ENCODE measurements at places on chromosomes 7 and 10.

GRCh38 chr7:125406111-125406510, 476.5 kb upstream of the POT1 start:
- DNase-seq: no peak

GRCh38 chr10:114706458-114707055, 48.5 kb upstream of the ABLIM1 start:
- no peak for DNase-seq

- DNase-seq: no peak
These were observed 38.7 kb upstream of the KIAA1217 start for GRCh38 chr10:24170199-24170598.

- no peak for DNase-seq
These were observed 75.5 kb downstream of the ZNF777 start for GRCh38 chr7:149385195-149385950.

DNA sequence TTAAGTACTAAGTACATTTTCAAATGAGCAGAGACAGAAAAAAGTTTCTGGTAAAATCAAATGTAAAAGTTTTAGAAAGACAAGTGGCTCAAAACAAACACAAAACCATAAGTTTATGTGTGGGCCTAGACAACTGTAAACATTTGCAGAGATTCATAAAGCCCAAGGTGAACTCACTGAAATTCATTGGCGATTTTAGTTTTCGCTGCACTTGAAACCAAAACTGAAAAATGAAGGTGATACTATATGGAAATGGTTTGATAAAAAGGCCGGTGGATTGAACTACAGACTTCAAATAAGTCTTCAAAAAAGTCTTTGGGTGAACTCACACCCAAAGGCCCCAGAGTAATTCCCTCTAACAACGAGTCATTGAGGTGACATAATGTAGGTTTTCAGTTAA, 1184.9 kb upstream of the C7orf33 start:
- no peak for DNase-seq

DNA sequence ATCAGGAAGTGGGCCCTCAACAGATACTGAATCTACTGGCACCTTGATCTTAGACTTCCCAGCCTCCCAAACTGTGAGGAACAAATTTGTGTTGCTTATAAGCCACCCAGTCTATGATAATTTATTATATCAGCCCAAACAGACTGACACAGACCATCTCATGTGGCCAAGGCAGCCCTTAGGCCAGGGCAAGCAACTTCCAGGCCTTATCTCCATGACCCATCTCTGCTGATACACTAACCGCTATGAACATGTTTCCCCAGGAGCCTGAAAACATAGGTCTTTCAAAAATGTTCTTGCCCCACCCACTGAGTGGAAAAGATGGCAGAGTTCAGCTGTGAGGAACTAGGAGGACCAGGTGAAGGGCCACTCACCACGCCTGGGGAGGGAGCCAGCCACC, 3.2 kb upstream of the BLOC1S2 start:
- DNase-seq: no peak

DNA sequence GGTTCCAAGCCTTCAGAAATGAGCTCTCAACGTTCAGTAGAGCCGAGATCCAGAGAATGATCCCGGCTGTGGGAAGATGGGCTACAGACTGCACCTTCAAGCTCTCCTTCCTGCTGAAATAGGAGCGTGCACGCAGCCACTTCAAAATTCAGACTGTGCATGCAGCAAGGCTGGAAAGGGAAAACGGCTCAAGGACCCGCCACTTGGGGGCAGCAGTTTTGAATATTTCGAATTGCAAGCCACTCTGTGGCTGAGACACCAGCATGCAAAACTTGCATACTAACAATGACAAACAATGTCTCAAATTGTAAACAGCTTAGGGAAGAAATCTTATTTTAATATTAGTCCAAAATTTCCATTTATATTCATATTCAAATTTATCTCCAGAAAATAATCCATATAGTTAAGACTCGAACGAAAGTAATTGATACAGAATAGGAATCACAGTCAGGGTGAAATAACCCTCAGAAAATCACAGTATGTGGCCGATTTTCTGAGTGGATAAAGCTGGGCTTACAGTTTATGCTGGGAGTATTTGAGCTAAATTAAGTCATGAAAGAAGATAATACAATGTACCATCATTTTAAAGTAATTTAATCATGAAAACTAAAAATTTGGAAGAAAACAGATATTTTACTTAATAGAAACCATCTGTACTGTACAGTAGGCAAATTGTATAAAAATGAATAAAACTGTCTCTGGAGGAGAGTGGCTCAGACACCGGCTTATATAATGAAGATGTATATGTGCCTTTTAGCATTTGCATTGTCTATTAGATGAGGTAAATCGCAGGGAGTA, 137.9 kb upstream of the MKI67 start:
- DNase-seq: peak; percentile 52

- no peak for DNase-seq
These were observed 193.0 kb downstream of the PCDH15 start for GRCh38 chr10:54607983-54608382.

GRCh38 chr7:155308330-155309020, 10.8 kb downstream of the INSIG1 start:
- DNase-seq: no peak

GRCh38 chr10:44398271-44398670, 13.4 kb upstream of the CXCL12 start:
- DNase-seq: no peak

DNA sequence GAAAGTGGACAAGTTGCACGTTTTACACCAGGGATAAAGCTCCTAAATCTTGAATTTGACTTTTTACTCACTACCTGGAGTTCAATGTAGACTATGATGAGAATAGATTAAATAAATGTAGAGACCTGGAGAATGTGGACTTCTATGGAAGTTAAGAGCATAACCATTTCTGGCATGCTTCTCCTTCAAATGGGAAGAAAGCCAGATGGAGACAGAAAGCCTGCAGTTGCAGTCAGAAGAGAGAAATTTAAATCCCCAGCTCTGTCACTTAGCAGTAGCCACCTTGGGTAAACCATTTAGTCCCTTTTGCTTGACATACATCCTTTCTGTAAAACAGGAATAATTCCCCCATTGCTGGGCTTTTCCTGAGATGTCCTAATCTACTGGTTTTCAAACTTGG, 355.3 kb upstream of the AUTS2 start:
- DNase-seq: no peak

DNA sequence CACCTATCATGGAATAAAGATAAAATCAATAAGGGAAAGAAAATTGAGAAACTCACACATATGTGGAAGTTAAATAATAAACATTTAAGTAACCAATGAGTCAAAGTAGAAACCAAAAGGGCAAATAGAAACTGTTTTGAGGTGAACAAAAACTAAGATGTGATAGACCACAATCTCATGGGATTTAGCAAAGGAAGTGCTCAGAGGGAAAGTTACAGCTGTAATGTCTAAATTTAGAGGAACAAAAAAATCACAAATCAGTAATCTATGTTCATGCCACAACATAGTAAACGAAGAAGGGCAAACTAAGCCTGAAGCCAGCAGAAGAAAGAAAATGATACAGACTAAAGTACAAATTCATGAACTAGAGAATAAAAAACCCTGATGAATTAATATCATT, 16.3 kb downstream of the CYP3A4 start:
- DNase-seq: no peak

- no peak for DNase-seq
These were observed 44.5 kb upstream of the TRIM8 start for GRCh38 chr10:102599565-102600327.

DNA sequence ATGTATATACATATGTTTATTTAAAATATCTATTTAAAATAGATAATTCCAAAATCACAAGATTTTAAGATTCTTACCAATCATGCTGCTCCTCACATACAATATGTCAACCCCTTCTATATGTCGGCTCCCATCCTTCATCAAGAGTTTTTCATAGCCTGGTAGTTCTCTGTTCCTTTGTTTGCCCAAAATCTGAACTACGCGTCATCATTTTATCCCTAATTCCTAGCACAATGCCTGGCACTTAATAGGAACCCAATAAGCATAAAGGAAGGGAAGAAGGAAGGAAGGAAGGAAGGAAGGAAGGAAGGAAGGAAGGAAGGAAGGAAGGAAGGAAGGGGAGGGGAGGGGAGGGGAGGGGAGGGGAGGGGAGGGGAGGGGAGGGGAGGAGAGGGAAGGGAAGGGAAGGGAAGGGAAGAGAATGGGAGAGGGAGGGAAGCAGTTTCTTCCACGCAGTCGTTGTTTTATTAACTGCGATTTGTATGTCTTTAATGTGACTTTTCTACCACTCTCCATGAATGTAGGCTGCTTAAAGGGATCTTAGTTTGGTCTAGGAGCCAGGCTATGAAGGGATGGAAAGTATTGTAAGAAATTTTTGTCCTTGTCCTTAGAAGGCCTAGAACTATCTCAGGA, 83.3 kb upstream of the PCGF5 start:
- no peak for DNase-seq

DNA sequence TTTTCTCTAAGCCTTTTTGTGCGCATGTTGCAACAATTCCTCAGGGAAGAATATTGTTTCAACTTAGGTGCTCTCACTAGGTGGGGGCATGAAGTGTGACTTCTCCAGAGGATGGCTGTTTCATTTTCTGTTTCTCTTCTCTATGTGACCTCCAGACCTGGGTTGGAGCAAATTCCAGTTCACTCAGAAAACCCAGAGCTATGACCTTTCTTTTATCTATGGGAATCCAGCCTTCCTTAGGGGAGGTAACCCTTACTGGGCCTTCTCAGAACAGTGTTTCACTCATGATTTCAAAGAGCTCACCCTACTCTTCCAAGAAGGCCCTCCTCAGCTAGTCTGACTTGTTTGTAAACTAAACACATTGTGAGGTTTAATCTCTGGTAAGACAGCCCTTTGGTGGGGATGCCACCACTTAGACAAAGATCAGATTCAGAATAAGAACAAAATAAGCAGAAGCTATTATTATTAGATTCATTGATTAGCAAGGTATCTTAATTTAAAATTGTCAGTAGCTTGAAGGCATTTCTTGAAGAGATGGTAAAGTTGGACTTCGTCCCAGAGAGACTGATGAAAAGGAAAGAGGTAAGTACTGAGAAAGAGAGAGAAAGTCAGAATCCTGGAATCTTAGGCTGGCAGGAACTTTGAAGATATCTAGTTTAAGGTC, 16.6 kb upstream of the TAS2R60 start:
- DNase-seq: no peak

GRCh38 chr7:32191305-32191704, 121.1 kb upstream of the PDE1C start:
- DNase-seq: no peak

GRCh38 chr10:24208661-24209431, at the start of gene KIAA1217:
TSS of gene KIAA1217 (plus strand) at chr10:24209138. CDS start at chr10:24209194, 56 bp downstream.
- no peak for DNase-seq

- DNase-seq: peak; percentile 87
These were observed 11.3 kb upstream of the KAZALD1 start for GRCh38 chr10:101050208-101051069.

- no peak for DNase-seq
These were observed 168.9 kb downstream of the TWIST1 start for GRCh38 chr7:18948521-18948920.

DNA sequence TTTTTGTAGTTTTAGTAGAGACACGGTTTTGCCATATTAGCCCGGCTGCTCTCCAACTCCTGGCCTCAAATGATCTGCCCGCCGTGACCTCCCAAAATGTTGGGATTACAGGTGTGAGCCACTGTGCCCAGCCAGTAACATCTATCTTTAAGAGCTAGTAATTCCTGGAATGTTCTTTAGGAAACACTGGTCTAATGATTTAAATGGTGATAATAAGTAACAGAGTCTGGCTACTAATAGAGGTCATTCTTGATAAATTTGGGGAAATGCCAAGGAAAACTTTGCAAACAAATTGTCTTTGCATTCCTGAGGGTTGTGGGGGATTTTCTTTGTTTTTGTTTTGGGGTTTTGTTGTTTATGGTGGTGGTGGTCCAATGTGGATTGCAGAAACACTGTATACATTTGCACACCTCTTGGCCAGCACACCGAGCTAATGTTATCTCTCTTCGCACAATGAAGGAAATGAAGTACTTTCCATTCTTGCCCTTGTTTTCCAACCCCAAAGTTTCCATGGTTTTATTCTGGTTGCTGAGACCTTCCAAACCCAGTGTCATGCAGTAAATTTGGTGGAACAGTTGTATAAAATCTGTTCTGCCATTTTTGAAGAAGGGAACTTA, 51.3 kb upstream of the WIPF3 start:
- DNase-seq: no peak

DNA sequence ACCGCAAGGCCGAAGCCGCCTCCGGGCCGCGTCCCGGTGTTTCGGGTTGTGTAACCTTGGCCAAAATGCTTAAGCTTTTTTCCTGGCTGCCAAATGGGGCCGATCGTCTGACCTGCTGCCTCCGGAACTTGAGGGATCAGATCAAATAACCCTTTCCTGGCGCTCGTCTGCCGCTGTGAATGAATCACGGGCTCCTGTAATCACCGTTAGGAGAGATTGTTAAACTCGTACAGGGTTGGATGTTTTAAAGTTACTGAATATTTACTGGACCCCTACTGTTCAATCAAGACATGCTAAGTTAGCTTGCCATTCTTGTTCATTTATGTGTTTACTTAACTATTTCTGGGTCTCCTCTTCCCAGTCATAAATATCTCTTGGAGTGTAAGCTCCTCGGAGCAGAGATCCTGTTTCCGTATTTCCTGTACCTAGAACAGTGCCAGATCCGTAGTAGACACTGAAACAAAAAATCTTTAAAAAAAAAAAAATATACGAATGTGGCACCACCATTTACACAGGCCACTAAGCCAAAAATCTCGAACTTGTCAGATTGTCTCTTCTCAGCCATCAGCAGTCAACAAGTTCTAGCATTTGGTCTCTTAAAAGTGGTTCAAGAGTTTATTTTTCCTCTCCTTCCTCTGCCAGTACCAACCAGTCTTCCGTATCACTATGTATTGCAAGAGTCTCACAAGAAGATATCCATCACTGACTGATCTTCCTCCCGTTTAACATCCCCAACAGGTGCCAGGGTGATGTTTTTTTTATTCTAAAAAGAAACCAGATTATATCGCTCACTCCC, 650 bp upstream of the TM9SF3 start:
- DNase-seq: no peak

GRCh38 chr10:43689618-43689954, 40.9 kb upstream of the ZNF32 start:
- peak; percentile 25 for DNase-seq

- DNase-seq: no peak
These were observed 34.6 kb downstream of the KCNMA1 start for GRCh38 chr10:77602913-77603533.

- DNase-seq: no peak
These were observed 103.3 kb downstream of the TPST1 start for GRCh38 chr7:66308411-66308810.

- no peak for DNase-seq
These were observed 48.1 kb upstream of the TARP start for GRCh38 chr7:38321515-38321944.

GRCh38 chr7:51062222-51062987, 254.2 kb downstream of the COBL start:
- DNase-seq: no peak

GRCh38 chr7:105497016-105497415, 25.1 kb downstream of the PUS7 start:
- no peak for DNase-seq

Measured in stimulated activated CD4-positive, alpha-beta T cell treated with anti-CD3 and anti-CD28 coated beads, Interleukin-2, amount 100 ng/mL, for 48 hours (primary cell).